ENCODE measurements at places on chromosomes 16 and 17.

DNA sequence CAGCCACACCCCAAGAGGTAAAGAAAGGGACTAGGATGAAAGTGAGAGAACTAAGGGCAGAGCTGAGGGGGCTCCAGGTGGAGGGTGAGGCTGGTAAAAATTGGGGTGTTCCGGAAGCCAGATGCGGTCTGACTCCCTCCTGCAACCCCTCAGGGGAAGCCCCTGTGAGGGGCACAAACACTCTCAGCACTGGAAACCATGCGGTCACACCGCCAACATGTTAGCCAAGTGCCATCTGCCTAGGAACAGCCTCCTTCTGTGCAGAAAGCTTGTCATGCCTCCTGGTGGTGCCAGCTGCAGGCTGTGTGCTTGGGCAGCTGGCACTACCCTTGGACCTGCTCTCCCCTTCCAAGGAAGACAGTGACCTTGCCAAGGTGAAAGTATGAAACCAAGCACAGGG, 83.5 kb upstream of the RPL38 start:
- no peak for DNase-seq

DNA sequence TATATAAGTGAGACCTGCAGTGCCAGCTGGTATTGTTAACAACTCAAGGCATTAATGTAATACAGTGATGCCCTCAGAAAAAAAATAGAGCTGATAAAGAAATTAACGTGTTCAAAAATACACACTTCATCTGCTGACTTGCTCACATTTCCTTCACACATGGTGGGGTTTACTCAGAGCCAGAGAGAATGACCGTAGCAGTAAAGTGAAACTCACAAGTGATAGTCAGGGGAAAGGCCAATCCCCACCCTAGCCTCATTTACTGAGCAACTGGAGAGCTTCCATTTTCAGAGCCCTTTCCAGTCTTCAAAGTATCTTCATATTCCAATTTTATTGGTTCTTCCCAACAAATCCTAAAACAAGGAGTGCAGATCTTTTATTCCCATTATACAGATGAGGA, 74.0 kb upstream of the HLF start:
- no peak for DNase-seq

- DNase-seq, result no peak
These were observed 46.0 kb upstream of the ARL4D start for GRCh38 chr17:43352579-43353331.

GRCh38 chr16:72427051-72427782, 255.3 kb upstream of the PMFBP1 start:
- no peak for DNase-seq

- peak; percentile 76 for DNase-seq
These were observed 5.6 kb downstream of the GLG1 start for GRCh38 chr16:74601126-74601871.

GRCh38 chr16:1458977-1459341, 14.6 kb upstream of the CCDC154 start:
- peak; percentile 80 for DNase-seq

DNA sequence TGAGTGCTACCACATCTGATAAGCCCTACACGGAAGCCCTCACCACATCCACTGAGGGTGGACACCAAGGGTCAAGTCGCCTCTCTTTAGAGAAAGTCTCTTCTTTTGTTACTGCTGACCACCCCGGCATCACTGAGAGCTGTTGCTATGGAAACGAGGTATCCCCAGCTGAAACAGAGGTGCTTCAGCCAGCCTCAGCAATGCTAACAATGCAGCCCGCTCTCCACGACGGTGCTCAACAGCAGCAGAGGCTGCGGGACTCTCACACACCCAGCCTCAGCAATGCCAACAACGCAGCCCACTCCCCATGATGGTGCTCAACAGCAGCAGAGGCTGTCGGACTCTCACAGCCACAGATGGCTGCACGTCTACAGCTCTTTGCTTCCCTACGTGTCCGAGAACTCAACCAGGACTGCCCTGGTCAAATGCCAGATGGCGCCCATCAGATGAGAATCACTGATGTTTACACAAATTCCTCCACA, 41.4 kb downstream of the VPS53 start:
- no peak for DNase-seq

DNA sequence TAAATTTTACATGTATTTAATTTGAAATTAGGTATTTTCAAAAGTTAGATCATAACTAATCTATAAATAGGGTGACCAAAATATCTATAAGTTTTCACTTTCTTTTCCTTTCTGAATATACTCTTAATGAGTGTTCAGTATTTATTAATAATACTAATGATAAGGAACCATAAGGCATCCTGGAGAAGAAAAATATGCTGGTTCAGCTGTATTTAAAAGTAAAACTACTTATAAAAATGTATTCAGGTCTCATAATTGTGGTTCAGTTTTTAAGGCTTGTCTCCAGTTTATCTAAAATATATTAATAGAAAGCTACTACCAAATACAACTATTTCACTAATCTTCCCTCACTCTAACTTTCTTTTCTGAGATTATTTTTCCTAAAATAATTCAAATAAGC, 67.3 kb downstream of the HELZ start:
- DNase-seq, result no peak

DNA sequence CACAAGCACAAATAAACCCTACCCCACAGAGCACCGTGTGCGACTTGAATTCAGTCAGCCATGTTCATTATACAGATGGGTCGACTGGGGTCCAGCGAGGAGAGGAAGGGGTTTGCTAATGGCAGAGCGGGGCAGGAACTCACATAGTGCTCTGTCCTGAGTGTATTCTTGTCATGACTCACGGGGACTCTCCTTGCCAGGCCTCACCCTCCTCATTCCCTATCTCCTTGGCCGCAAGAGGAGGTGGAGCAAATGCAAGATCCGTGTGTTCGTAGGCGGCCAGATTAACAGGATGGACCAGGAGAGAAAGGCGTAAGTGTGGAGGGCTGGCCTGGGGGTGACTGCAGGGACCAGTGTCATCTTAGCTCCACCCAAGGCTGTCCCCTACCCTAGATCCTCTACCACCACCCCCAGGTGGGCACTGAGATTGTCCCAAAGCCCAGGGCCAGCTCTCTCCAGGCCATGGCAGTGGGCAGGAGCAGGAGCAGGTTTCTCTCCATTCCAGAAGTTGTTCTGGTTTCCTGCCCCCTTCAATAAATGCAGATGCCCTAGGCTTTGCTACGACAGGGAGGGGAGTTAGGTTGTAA, 29.4 kb downstream of the SLC12A3 start:
- no peak for DNase-seq

DNA sequence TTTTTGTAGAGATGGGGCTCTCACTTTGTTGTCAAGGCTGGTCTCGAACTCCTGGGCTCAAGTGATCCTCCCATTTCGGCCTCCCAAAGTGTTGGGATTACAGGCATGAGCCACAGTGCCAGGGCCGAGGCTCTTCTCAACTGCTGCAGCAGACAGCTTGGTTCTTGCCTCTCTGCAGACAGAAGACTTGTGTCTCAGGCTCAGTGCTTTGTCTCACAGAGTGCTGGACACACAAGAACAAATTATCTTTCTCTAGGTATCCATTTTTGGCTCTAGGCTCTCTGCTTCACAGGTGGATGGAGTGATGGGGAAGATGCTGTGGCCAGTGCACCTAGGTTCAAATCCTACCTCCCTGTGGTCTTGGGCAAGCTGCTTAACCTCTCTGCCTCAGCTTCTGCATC, 80.8 kb upstream of the RNU2-1 start:
- no peak for DNase-seq

GRCh38 chr16:11245222-11245737, 10.7 kb downstream of the SOCS1 start:
- no peak for DNase-seq

GRCh38 chr17:36602030-36602748, 806 bp downstream of the MRM1 start:
- DNase-seq, result no peak

DNA sequence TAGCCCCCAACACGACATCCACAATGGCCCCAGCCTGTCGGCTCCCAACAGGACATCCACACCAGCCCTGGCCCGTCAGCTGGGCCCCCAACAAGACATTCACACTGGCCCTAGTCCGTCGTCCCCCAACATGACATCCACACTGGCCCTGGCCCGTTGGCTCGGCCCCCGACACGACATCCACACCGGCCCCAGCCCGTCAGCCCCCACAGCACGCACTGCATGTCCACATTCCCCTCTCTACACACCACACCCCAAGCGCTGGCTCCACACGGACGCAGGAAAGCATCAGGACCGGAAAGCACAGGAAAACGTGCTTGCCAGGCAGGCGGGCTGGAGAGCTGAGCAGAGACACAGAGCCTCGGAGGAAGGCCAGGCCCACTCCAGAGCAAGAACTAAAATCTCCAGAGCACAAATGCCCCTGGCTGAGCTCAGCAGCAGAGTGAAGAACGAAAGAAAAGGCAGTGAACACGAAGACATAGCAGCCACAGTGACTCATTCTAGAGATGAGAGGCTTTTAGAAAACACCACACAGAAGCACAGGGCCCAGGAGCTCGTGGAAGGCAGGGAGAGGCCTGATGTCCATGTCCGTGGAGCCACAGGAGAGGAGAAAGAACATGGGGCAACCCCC, 50.6 kb downstream of the LMF1 start:
- DNase-seq, result peak; percentile 9

DNA sequence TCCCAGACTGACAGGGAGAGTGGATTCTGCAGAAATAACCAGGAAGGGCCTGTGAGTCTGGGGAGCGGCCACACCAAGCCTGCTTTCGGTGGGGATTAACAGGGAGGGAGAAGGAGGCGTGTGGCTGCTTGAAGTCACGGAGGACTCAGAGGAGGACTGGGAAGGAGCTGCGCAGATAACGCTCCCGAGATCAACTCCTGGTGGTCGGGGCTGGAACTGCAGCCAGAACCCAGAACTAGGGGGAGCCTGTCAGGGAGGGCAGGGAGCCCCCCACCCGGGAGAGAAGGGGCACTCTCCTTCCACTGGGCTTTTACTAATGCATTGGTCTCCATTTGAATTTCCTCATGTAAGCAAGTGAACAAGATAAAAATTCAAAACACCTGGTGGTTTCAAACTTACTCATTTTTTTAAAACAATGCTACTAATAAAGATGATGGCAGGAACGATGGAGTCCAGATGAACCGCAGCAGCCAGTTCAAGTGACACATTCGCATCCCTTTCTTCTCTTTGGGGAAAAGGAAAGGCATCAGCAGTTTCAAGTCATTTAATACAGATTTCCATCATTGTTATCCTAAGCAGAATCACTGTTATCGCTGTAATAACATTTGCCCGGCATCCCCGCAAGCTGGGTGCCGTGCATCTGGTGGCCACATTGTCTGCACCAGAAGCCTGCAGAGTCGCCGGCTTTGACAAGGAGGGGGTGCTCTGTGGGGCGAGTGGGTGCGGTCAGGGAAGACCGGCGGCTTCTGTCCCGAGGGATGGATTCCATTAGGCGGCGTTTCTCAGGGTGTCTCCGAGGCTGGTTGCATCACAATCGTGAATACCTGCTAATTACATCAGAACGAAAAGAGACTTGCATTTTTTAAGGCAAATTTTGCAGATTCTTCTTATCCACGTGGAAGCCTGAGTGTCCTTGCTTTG, 183.0 kb downstream of the FOXL1 start:
- no peak for DNase-seq

DNA sequence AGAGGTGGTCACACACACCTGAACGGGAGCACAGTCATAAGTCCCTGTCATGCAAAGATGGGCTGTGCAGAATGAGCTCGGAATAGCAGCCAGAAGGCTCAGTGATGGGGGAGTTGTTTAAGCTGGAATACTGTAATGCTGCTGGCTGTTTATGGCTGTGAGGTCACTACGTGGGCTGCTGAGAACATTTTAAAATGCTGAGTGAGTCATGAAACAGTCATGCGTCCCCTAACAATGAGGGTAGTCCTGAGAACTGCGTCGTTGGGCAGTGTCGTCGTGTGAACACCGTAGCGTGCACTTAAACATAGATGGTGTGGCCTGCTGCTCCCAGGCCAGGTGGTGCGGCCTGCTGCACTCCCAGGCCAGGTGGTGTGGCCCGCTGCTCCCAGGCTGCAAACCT, 39.7 kb downstream of the TBCD start:
- no peak for DNase-seq

DNA sequence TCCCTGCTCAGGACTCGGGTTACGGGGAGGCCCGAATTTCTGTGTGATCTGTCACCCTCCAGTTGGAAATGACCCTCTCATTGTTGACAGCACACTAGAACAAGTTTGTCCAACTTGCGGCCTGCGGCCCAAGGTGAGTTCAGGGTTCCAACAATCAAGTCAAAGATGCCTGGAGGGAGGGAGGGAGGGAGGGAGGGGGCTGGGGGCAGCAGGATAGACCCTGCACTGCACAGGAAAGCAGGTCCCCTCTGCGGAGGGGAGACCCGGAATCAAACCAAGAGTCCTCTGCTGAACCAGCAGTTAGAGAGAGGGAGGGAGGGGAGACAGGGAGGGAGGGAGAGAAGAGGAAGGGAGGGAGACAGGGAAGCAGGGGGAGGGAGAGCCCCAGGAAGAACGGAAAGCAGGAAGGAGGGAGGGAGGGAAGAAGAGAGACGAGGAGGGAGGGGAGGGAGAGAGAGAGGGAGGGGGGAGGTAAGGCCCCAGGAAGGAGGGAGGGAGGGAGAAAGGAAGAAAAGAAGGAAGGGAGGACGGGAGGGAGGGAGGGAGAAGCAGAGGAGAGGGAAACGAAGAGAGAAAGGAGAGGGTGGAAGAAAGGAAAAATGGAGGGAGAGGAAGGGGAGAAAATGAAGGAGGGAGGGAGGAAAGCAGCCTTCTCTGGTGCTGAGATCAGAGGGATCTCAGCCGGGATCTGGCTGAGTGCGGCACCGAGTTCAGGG, 96.7 kb upstream of the CDH5 start:
- DNase-seq, result no peak

GRCh38 chr17:57442914-57443571, 186.7 kb downstream of the MSI2 start:
- DNase-seq, result peak; percentile 53

GRCh38 chr16:89890200-89890599, 16.8 kb downstream of the TCF25 start:
- DNase-seq, result no peak

- peak; percentile 58 for DNase-seq
These were observed 23.4 kb downstream of the PIK3R5 start for GRCh38 chr17:8941980-8942622.
